Stimulated activated CD8-positive, alpha-beta memory T cell treated with anti-CD3 and anti-CD28 coated beads, Interleukin-4, amount 100 ng/mL, for 48 hours (primary cell): ENCODE measurements at places on chromosomes 4 and X.

DNA sequence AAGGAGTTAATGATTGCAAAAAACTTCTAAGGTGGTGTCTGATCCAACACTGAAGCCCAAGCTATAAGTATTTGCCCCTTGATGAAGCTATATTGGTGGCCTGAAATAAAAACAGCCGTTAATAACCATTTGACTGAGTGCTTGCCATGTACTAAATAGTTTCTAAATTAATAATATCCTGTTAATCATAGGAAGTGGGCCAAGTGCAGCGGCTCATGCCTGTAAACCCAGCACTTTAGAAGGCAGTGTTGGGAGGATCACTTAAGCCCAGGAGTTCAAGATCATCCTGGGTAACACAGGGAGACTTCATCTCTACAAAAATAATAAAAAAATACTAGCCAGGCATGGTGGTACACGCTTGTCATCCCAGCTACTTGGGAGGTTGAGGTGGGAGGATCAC lies 8.3 kb downstream of the NDP start:
- no peak for DNase-seq

DNA sequence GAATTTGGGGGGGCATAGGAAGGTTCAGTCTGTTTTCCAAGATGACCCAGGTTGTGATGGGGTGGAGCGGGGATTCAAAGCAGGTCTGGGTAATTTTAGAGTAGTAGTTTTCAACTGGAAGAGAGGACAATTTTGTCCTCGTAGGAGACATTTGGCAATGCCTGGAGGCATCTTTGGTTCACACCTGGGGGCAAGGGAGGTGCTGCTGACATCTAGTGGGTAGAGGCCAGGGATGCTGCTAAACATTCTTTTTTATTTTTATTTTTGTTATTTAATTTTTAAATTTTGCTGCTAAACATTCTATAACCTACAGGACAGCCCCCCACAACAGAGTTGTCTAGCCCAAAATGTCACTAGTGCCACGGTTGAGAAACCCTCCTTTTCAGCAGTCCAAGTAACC lies 1.9 kb downstream of the RAB9A start:
- no peak for DNase-seq

DNA sequence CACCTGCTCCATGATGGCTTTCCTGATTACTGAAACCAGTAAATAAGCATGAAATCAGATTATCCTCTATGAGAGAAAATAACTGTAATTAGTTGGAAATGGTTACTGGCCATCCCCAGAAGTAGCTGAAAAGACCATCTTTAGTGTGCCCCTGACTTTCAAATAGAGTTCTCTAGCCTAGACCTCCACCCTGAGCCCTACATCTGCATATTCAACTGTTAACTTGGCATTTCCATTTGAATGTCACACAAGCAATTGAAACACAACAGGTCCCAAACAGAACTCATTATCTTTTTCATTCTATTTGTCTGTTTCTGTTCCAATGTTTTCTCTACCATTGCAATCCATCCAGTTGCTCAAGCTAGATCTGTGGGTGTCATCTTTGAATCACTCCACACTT lies 952.3 kb downstream of the RPA4 start:
- DNase-seq, result no peak

DNA sequence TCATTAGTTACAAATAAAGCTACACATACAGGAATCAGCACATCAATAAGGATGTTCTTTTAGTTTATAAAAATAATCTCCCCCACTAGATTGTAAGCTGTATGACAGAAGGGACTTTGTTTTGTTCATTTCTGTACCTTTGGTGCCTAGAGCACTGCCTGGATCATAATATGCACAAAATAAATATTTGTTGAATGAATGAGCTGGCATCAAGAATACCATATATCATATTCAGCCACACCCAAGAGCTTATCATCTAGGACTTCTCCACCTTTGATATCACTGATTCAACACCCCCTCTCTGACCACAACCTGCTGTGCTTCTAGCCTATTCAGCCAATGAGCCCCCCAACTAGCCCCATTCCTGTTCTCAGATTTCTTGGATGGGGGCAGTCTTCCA lies 10.6 kb downstream of the SYTL4 start:
- no peak for DNase-seq

GRCh38 chr4:154349829-154350228 lies 141.8 kb downstream of the DCHS2 start:
- DNase-seq, result no peak

DNA sequence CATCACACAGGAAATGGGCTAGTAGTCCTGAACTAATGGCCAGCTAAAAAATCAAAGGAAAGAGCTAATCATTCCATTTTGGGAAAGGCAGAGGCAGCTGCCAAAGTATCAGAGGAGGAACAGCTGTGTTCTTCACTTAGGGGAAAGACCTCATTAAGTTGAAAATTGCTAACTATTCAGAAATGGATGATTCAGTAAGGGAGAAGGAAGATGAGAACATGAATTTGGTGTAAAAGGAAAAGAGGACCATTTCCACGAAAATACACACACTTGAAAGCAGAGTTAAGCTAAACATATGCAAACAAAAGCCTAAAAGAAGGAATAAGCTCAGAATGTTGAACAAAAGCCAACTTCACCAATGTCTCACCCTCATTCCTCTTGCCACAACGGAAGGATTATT lies 90.4 kb downstream of the PCDH19 start:
- no peak for DNase-seq

GRCh38 chr4:69832326-69833030 lies 27.5 kb downstream of the SULT1E1 start:
- no peak for DNase-seq

DNA sequence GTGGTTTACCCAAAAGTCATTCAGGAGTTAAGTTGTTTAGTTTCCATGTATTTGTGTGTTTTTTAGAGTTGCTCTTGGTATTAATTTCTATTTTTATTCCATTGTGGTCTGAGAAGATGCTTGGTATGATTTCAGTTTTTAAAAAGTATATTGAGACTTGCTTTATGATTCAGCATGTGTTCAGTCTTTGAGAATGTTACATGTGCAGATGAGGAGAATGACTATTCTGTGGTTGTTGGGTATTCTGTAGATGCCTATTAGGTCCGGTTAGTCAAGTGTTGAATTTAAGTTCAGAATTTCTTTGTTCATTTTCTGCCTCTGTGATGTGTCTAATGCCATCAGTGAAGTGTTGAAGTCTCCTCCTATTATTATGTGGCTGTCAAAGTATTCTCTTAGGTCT lies 249.4 kb downstream of the ARHGAP10 start:
- no peak for DNase-seq

DNA sequence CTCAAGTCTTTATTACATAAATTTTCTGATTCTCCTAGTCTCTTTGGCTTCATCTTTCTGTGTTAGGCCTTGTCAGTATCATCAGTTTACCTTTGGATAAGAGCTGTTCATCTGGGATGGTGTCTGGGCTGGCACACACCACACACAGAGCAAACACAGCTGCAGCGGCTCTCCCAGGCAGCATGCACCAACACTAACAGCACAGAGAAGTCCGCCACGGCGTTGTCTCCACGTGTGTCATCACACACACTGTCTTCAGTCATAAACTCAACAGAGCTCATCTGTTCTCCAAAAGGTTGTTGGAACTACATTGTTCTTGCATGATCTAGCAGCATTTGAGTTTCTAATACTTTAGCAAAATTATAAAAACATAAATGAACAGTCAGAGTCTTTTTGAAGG lies 851.9 kb upstream of the FRG1 start:
- DNase-seq, result no peak

GRCh38 chr4:139011225-139011950 lies 4.2 kb upstream of the NOCT start:
- no peak for DNase-seq

- no peak for DNase-seq
These were observed 81.6 kb downstream of the MID1 start for GRCh38 chrX:10538831-10539230.

DNA sequence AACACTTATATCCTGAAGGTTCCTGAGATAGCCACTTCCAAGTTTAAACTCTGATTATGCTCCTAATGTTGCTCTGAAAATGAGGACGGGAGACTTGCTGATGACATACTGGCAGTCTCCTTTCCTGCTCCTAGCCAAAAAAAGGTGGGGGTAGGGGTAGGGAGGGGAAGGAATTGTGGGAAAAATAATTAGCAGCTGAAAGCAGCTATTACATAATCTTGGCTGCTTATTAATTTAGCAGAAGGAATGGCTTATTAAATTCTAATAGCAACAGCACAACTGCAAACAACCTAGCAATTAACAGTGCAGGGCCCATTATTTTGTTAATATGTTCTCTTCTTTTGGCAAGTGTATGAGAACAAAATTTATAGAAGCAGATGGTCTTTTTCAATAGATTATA lies 2.0 kb upstream of the AP1S2 start:
- DNase-seq, result no peak

DNA sequence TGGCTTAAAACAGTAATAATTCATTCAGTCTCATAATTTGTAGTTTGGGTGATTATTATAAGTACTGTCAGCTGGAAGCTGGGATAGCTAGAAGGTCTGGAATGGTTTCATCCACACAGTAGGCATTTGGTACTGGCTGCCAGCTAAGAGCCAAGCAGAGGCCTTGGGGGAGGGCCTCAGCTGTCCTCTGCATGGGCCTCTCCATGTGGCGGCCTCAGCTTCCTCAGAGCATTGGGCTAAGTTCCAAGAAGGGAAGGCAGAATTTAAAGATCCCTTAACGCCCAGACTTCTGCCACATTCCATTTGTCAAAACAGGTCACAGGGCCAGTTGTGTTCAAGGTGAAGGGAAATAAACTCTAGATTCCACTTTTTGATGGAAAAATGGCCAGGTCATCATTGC lies 93.3 kb downstream of the NEUROG2 start:
- no peak for DNase-seq

GRCh38 chr4:101724093-101724492 lies 66.4 kb upstream of the BANK1 start:
- no peak for DNase-seq

DNA sequence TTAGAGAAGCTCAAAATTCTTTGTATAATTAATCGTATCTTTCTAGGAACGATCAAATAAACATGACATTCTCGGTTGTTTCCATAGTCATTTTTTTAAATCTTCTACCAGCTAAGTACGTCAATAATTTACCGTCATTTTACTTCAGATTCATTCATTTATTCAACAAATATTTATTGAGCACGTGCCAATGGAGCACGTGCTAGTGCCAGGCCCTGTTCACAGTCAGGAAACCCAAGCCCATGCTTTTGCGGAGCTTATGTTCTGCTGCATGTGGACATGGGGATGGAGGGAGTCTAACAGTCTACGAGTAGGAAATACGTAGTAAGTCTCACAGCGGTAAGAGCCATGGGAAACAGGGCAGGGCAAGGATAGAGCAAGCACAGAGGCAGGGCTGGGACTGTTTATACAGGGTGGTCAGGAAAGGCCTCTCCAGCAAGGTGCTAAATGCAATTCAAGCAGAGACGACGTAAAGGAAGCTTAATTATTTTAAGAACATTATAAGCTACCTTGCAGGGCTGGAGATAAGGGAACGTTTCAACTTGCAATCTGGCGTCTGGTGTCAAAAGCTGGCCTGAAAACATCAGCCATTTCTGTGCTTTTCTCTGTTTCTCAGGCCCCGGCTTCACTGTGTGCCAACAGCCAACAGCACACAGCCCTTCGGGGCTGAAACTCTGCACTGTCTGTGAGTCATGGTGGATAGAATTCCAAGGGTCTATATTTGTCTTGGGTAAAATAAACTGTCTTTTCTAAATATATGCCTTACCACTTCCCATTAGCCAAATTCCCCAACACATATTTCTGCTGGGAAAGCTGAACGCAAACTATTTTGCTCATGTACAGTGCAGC lies 517.1 kb upstream of the ZFP42 start:
- DNase-seq, result no peak

DNA sequence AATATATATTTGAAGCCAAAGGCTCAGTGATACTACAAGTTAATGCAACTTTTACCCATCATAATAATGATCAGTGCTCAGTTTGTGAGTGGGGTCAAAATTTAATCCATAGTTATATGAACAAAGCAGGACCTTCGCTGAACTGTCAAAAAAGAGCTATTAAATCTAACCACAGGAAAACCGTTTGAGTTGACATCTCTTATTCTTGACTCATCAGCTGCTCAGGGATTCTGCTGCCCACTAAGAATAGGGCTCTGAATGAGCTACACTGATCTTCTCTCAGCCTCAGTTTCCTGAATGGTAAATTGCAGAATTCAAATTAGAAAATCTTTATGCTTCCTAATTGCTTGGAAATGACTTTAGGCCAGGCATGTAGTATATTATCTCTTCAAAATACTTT lies 44.9 kb upstream of the NAP1L5 start:
- no peak for DNase-seq

DNA sequence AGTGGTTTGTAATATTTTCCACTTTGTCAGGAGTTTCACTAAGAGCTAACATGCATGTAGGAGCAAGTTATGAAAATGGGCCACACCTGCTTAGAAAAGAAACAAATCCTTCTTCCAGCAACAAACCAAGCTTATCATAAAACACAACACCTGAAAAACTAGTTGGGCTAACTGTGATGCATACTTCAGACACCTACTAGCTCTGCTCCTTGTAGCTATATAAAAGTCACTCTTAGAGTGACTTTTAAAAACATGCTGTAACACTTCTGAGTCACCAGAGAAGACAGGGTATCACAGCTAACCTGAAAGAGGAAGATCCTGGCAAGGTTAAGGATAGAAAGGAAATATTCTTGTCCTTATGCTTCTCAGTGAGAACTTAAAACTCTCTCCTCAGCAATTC lies 3.6 kb upstream of the SLAIN2 start:
- no peak for DNase-seq

DNA sequence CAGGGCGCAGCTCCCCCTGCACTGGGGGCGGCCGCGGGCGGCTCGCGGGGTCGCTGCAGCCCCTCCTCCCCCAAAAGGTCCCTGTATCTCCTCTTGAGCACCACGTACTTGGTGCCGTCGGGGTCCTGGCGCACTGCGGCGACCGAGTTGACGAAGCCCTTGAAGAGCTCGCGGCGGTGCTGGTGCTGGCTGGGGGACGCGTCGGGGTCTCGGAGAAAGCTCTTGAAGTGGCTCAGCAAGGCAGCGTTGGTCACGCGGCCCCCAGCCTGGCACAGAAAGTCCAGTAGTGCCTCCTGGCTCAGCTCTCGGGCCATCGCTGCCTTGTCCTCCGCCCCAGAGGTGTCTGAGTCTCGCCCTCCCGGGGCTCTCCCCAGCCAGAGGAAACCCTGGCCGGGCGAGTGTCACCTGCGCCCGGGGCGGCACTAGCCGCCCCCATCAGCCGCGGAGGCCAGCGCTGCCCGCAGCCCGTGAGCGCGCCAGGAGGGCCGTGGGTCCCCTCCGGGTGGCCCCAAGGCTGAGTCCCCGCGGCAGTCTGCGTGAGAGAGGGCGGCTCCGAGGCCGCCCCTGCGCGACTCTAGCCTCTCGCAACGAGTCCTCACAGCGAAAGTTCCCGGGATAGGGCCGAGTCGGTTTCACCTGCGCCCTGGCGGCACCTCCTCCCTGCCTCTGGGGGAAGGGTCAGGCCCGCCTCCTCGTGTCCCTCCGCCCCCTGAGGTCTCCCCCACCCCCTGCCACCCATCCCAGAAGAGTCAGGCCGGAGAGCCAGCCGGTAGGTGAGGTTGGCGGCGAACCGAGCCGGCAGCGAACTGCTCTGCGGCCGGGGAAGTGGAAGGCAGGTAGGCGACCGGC lies at the start of gene SOWAHB:
Gene SOWAHB (minus strand): TSS at position 609 of the 849 bp plus-strand sequence. CDS start 295 bp downstream, at position 314.
- DNase-seq, result peak; percentile 39

- DNase-seq, result no peak
These were observed 15.9 kb upstream of the CXCL5 start for GRCh38 chr4:74014332-74014731.

GRCh38 chr4:159105761-159106243 lies 2.9 kb downstream of the RAPGEF2 start:
- DNase-seq, result peak; percentile 41

- peak; percentile 47 for DNase-seq
These were observed 187.7 kb upstream of the NUDT10 start for GRCh38 chrX:51144828-51145442.
